Myocyte (in vitro differentiated cells): ENCODE measurements at places on chromosomes 1 and 21. TPM values are rescaled to one million over a fixed set of nuclear protein-coding genes. Genes with fewer than 3 reads are reported as not detected.

The CTNNBIP1 gene
- 19.6 and 26.0 TPM in 2 replicates for total RNA-seq

The FAM72B gene
- 0.21 and 0.26 TPM in 2 replicates for total RNA-seq

The LCE1B gene
- not detected in 2 replicates for total RNA-seq

The TENT5C gene
- not detected in 2 replicates for total RNA-seq

The TINAGL1 gene
- total RNA-seq, result 0.11 TPM in 1 of 2 replicates, not detected in the other

The ILDR2 gene
- total RNA-seq, result 0.13 and 0.21 TPM in 2 replicates

The GNG4 gene
- total RNA-seq, result not detected in 2 replicates

The GBP7 gene
- total RNA-seq, result not detected in 2 replicates

The AQP10 gene
- not detected in 2 replicates for total RNA-seq

The B3GALT5 gene
- 0.73 and 1.0 TPM in 2 replicates for total RNA-seq

- no peak for DNase-seq
Measured at GRCh38 chr21:44716984-44717383, 5.6 kb upstream of the TSPEAR start.

- no peak for DNase-seq
Measured at GRCh38 chr1:20366463-20367115, 75.9 kb downstream of the VWA5B1 start.

- no peak for DNase-seq
Measured at GRCh38 chr1:234188454-234188792, 184.8 kb upstream of the COA6 start.

DNA sequence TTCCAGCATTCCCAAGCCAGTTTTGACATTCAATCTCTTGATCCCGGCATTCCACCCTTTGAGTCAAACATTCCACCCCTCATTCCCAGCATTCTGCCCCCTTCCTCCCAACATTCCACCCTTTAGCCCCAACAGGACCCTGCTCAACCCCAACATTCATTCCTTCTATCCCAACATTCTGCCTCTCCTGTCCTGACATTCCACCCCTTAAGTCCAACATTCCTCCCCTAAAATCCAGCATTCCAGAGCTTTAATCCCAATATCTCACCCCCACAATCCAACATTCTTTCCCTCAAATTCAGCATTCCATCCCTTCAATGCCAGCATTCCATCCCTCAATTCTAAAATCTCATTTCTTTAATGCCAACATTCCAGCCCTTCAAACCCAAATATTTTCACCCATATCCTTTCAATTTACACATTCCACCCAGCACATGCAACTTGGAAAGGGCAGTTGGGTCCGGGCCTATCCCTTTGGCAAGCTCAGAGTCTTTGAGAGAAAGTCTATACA, 22.9 kb downstream of the DDX20 start:
- no peak for DNase-seq

DNA sequence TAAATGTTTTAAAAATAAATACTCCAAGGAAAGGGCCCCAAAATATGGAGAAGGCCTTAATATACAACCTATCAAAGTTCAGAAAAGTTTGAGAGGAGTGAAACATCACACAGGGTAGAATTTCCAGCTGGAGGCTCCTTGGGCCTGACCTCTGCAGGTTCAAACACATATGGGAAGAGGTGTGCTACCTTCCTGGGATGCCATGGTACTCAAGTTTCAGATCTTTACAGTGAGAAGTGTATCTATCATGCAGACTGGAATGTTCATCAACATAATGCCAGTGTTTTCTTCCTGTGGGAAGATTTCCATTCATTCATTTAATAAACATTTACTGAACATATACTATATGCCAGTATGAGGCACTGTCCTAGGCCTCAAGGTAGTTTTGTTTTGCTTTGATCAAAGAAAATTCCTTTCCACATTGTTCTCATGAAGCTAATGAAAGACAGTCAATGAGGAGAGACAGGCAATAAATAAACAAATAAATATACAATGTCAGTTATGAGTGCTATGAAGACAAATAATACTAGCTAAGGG, 14.6 kb upstream of the ADAR start:
- no peak for DNase-seq

- no peak for DNase-seq
Measured at GRCh38 chr1:179823693-179824092, 53.9 kb downstream of the TOR1AIP2 start.

- DNase-seq, result peak; percentile 98
Measured at GRCh38 chr1:211932231-211932932, 101.8 kb upstream of the LPGAT1 start.
